GM03348 (cell line): ENCODE measurements at places on chromosomes 7 and 10.

GRCh38 chr10:119538632-119539358 lies 3.7 kb downstream of the RGS10 start:
- DNase-seq, result peak; percentile 24

GRCh38 chr7:24346129-24346528 lies 62.1 kb downstream of the NPY start:
- DNase-seq, result no peak

- DNase-seq, result peak; percentile 20
Measured at GRCh38 chr7:88184848-88185304, 35.0 kb downstream of the SRI start.

DNA sequence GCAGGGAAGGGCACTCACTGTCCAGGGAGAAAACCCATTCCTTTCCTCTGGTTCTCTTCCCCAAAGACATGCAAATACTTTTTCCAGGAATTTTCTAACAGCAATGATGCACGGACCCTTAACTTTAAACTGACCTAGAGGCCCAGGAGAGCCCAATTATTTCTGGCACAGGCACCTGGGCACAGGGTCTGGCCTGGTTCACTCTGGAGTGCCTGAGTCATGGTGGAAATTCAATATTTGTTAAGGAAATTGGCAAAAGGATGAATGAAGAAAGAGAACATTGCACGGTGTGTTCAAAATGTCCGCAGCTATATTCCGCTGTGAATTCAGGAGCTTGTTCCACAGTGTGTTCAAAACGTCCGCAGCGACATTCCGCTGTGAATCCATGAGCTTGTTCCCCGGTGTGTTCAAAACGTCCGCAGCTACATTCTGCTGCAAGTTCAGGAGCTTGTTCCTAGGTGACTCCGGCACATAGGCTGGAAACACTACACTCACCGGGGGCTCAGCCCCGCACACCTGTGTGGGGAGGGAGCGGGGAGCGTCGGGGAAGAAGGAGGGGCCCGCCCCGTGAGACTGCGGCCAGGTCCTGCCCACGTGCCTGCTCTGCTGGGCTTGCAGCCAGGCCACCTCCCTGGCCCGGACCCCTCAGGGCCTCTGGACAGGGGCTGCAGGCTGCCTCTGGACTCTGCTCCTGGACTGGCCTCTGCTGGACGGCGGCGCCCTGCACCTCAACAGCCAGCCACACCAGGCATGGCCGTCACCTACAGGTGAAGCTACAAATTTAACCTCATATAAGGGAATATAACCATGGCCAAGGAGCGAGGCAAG lies 72.0 kb upstream of the FAM20C start:
- no peak for DNase-seq

DNA sequence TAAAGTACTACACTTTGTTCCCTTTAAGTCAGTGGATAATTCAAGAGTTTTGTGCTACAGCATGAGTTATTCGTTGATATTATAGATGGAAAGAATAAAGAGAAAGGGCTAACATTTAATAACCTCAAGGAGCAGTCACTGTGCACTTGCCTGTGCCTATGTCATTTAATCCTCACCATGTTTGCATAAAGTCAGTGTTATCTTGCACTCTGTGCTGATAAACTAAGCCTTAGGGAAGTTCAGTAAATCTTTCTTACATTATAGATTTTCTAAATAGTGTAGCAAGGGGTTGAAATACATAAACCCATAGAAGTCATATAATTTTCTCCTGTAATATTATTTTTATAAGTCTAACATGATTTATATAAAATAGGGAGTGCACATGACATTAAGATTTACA lies 103.1 kb downstream of the TMEM26 start:
- no peak for DNase-seq

GRCh38 chr7:123929107-123929506 lies 4.1 kb downstream of the SPAM1 start:
- no peak for DNase-seq

- peak; percentile 47 for DNase-seq
Measured at GRCh38 chr7:67019562-67020390, 23.1 kb downstream of the TYW1 start.
